ENCODE measurements at places on chromosomes 13 and 19.

DNA sequence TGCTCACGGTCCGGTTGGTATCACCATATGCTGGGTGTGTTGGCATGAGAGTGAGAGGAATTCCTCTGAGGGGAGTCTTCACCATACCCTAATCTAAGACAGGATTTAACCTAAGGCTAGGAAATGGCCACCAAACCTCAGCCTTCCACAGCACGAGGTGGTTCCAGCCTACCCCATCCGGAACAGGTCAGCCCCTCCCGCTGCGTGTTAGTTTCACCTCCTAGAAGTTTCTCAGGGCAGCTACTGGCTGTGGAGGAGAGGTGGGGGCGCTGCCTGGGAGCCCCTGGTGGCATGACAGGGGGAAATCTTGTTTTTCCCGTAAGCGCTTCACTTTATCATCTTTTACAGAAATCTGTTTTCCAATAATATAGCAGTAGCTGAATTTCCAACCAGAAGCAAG, 55.1 kb downstream of the RGCC start:
- no peaks in the 10 kb centered on the region for H3K4me1 ChIP-seq
- H3K27ac ChIP-seq: no peak overlapping the region
- H3K36me3 ChIP-seq: no peaks in the 10 kb centered on the region
- H3K27me3 ChIP-seq: no peaks in the 10 kb centered on the region
- no peak for DNase-seq
- H3K4me3 ChIP-seq: no peak overlapping the region

DNA sequence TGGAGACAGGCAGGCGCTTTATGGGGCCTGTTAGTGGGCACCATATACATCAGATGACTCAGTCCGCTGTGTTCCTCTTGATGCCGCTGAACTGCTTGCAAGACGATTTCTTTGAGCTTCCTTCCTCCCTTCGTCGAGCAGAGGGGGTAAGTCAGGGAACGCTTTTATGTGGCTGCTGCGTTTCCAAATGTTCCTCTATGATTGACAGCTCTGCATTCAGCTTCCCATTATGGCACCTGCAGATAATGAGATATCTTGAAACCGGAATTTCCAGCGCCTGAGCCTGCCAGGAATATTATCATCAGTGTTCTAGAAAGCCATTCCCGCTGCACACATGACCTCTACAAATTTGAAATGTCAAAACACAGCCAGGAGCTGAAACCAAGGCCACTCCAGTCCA, 257.0 kb downstream of the TSHZ3 start:
- H3K4me1 ChIP-seq: peaks cover 4% of the 10 kb centered on the region
- DNase-seq: no peak
- no peaks in the 10 kb centered on the region for H3K36me3 ChIP-seq
- H3K27me3 ChIP-seq: no peaks in the 10 kb centered on the region

GRCh38 chr19:31139871-31140505, 209.2 kb downstream of the TSHZ3 start:
- H3K4me1 ChIP-seq: peaks cover 2% of the 10 kb centered on the region
- H3K4me3 ChIP-seq: no peak overlapping the region
- no peak overlapping the region for H3K27ac ChIP-seq
- DNase-seq: no peak

DNA sequence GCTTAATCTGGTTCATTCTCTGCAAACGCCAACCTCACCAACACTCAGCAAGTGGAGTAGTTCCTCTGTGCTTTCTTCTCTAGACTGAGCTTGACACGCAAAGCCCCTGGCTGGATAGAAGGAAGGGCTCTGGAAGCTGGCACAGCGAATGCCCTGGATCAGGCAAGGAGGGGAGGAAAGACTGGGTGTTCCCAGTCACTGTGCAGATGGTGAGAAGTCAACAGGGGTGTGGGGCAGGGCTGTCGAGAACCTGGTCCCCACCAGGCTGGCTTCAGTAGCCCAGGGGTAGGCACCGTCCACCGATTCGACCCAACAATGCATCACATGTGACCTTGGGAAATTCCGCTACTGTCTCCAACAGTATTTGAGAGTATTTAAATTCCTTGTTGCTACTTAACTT, 65.5 kb downstream of the TSHZ3 start:
- H3K36me3 ChIP-seq: peaks cover 11% of the 10 kb centered on the region
- no peak overlapping the region for H3K27ac ChIP-seq
- H3K27me3 ChIP-seq: no peaks in the 10 kb centered on the region
- peaks cover 26% of the 10 kb centered on the region for H3K4me1 ChIP-seq
- no peak overlapping the region for H3K4me3 ChIP-seq
- no peak for DNase-seq
